ENCODE measurements at places on chromosomes 1 and 21. TPM values are rescaled to one million over a fixed set of nuclear protein-coding genes. Genes with fewer than 3 reads are reported as not detected.

- peaks cover 31% of the 10 kb centered on the region for H3K4me1 ChIP-seq
- peak overlapping the region; percentile 80 for H3K27ac ChIP-seq
- no peak for DNase-seq
- peaks cover 7% of the 10 kb centered on the region for H3K36me3 ChIP-seq
Observed at GRCh38 chr1:40708750-40709099, 17.2 kb downstream of the NFYC start.

GRCh38 chr1:66383168-66383567, 150.8 kb upstream of the SGIP1 start:
- H3K27me3 ChIP-seq = no peaks in the 10 kb centered on the region
- peaks cover 10% of the 10 kb centered on the region for H3K4me1 ChIP-seq
- no peaks in the 10 kb centered on the region for H3K36me3 ChIP-seq
- no peak for DNase-seq
- H3K4me3 ChIP-seq = no peak overlapping the region

DNA sequence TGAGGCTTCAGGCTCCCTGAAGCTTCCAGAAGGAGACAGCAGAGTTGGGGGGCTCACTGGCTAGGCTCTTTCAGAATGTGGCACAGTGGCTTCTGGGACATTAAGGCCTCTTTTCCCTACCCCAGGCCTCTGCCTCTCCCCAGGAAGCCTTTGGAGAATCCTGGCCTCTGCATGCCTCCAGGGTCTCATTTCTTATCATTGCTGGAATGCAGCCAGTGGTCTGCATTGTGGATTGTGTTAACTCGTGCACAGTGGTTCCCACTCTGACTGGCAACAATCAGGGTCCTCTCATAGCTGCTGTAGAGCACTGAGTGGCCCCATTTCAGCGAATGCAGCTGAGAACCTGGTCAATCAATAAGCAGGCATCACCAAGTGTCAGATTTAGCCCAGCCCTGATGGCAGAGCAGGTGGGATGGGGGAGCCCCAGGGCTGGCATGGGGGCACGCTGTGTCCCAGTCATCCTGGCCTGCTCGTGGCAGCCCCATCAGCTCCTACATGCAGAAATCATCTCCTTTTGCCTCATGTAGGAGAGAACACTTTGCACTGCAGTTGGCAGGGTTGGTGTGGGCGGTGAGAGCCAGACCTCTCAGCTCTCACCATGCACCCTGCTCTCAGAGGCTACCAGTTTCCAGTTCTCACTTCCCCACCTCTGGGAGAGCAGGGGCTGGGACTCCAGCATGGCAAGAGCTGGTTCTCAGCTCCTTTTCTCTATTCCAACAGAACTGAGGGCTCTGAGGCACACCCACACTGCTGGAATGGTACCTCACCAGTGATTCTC, 13.4 kb downstream of the ADORA1 start:
- no peak overlapping the region for H3K4me3 ChIP-seq
- H3K4me1 ChIP-seq = no peaks in the 10 kb centered on the region
- H3K27ac ChIP-seq = no peak overlapping the region
- H3K27me3 ChIP-seq = peaks cover 20% of the 10 kb centered on the region
- no peaks in the 10 kb centered on the region for H3K36me3 ChIP-seq

GRCh38 chr1:87111659-87112371, 197.4 kb downstream of the HS2ST1 start:
- no peak for DNase-seq
- H3K4me1 ChIP-seq = peaks cover 27% of the 10 kb centered on the region
- no peaks in the 10 kb centered on the region for H3K27me3 ChIP-seq

DNA sequence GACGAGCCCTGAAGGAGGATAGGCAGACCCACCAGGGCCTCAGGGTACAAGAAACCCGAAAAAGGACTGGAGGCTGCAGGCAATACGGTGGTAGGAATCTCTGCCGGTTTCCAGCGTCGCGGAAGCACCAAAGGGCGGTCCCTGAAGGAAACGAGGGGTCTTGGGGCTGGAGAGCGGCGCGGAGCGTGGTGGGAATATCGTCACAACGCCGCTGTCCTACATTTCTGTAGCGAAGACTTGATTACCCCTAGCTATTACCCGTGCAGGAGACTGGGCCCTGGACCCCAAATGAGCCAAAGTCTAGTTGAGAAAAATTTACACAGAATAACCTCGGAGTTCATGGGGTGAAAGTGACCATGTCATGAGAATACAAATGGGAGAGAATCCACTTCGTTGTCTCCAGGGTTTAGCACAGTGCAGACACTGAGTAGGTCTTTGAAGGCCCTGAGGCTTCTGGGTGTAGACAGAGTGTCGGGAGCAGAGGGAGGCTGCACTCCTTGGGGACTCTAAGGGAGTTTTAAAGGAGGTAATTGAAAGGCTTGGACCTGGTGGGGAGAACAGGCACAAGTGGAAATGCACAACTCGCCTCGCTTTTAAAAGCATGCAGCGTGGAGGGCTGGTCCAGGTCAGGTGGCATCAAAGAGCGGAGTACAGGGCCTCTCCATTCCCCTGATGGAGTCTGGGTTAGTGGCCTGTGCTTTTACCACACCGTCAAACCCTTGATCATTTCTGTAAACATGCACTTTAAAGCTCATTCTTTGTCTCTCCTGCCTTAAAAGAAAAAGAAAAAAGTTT, 1.5 kb downstream of the ATP1A1 start:
- H3K27ac ChIP-seq = peak overlapping the region; percentile 99
- DNase-seq = no peak
- peaks cover 58% of the 10 kb centered on the region for H3K4me1 ChIP-seq
- peak overlapping the region; percentile 81 for H3K4me3 ChIP-seq
- H3K36me3 ChIP-seq = no peaks in the 10 kb centered on the region

DNA sequence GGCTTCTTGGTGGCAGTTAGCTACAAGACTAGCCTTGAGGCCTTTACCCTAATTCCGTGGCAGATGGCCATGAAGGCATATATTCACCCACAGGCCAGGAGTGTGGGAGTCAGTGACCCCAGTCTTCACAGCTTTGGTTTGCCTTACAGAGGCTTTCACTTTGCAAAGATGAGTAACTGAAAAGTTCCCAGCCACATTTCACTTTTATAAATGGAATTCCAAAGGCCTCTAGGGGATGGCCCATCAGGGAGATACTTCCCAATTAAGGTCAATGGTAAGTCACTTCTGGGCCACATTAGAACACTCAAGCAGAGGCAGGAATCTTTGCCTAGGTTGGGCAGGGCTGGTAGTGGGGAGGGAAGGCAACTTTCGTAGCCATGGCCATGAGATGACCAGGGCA, 13.1 kb upstream of the HEYL start:
- peak; percentile 80 for DNase-seq
- no peak overlapping the region for H3K4me3 ChIP-seq
- no peaks in the 10 kb centered on the region for H3K27me3 ChIP-seq
- peaks cover 23% of the 10 kb centered on the region for H3K4me1 ChIP-seq

The RUSC1 gene
- total RNA-seq = 15.6 TPM

The SELENBP1 gene
- 28.3 TPM for total RNA-seq

The DCST1 gene
- not detected for total RNA-seq
